ENCODE measurements at places on chromosomes 7 and 10. TPM values are rescaled to one million over a fixed set of nuclear protein-coding genes. Genes with fewer than 3 reads are reported as not detected.

MSMB gene
- not detected for total RNA-seq

MAP3K8 gene
- total RNA-seq, result 37.1 TPM

KCND2 gene
- not detected for total RNA-seq

LRRC61 gene
- 25.8 TPM for total RNA-seq

MMP21 gene
- total RNA-seq, result 0.11 TPM

POT1 gene
- total RNA-seq, result 29.7 TPM

RADIL gene
- total RNA-seq, result 0.16 TPM

LRIT1 gene
- not detected for total RNA-seq

TUBAL3 gene
- not detected for total RNA-seq

EBLN1 gene
- not detected for total RNA-seq

PLXDC2 gene
- total RNA-seq, result not detected

UCMA gene
- total RNA-seq, result not detected

GRCh38 chr10:125782054-125782453 is 6.4 kb upstream of the MMP21 start:
- DNase-seq, result no peak

DNA sequence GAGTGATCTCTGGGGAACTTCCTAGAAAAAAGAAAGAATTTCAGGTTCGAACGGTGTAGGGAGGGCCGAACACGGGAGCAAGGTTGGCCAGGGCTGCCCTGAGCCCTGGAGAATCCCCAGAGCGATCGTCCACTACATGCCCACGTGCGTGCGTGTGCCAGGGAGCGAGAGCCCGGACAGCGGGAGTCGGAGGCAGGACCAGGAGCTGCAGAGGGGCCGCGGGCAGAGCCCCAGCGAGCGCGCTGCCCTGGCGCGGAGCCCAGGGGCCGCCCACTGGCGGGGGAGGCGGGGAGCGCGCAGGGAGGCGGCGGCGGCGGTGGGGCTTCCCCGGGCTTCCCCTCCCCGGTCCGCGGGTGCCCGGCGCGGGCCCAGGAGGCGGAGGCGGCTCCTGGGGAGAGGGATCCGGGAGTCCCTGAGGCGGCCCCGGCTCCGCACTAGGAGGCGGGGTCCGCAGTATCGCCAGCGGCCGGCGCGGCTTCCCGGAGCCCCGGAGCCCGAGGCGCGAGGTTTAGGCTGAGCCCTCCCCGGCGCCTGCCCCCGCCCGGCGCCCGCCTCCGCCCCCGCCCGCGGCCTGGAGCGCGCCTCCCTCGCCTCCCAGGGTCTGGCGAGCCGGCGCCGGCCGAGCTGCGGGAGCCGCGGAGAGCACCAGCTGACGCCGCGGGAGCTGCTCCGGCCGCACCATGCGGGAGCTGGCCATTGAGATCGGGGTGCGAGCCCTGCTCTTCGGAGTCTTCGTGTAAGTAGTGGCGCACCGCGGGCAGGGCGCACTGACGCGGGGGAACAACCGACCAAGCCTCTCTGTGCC is at the start of gene PLPP4:
Gene PLPP4 (plus strand): TSS at position 602 of the 805 bp plus-strand sequence. CDS start 79 bp downstream, at position 681.
- no peak for DNase-seq

GRCh38 chr10:18737236-18737635 is 78.0 kb downstream of the ARL5B start:
- DNase-seq, result no peak

- DNase-seq, result no peak
Measured at GRCh38 chr7:158378978-158379377, 208.6 kb downstream of the PTPRN2 start.

DNA sequence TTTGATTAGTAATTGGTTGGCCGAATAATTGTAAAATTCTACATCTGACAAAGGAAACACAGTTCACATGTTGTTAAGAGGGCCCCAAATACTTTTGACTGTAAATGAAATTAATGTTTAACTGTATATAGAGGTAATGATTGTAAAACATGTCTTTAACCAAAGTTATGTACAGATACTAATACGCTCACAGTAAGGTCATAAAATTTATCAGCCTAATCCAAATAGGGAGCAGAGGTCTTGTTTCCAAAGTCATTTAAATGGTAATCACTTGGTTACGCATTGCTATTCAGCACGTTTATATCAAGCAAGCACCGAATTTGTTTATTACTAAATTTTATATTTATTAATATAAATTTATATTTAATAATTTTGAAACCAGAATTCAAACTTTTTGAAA is 1.4 kb downstream of the PHYHIPL start:
- no peak for DNase-seq

DNA sequence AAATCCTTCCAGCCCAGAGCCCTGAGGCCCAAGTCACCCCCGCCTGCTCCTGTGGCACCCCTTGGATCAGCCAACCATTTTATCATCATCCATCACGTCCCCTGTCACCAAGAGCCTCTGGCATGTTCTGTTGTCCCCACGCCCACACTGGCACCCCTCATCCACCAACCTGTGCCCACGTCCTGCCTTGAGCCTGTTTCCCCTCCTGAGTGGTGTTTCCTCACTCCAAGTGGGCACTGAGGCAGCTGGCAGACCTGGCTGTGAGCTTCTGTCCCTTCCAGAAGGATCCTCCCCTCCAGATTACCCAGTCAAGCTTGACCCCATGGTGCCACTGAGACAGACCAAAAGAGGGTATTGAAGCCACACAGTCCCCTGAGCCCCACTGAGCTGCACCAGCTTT is 71.4 kb upstream of the ANTXRL start:
- DNase-seq, result no peak

- DNase-seq, result no peak
Measured at GRCh38 chr7:129832282-129832681, 120.5 kb downstream of the UBE2H start.

DNA sequence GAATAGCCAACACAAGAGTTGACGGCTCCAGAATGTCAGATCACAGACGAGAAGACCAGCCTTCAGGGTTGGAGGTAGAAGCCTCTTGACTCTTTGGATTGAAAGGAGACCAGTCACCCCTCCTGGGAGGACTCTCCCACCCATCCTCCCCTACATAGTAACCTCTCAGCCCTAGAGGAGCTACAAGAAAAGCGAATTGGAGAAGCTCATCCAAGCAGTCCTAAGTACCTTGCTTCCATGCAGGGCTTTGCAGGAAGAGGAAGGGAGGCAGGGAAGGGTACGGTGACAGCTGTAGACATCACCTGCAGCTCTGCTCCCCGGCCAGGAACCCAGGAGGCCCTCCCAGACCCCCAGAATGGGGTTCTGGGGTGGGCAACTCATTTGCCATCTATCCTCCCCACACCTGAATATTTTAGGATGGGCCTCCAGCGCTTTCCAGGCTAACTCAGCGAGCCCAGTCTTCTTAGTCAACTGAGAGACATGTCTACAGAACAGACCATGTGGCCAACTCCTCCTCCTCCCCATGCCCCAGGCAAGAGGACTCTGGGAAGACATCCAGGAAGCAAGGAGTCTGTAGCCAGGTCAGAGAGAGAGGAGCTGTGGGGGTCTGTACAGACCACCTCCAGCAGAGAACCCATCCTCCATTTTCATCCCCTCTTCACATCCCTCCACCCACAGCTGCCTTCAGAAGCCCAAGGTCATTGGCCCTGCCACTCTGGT is 55.6 kb upstream of the LBX1 start:
- DNase-seq, result no peak

DNA sequence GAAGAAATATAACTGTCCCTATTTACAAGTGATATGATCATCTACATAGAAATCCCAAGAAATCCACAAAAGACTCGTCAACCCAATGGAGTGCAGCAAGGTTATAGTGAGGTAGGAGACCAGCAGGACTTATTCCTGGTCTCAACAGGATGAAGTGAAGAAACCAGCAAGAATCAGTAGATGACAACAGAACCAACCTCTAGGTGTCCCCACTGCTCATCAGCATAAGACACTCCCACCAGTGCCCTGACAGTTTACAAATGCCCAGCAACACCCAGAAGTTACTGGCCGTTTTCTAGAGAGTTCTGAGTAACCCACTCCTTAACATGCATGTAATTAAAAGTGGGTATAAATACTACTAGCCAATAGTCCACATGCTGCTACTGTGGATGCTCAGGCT is 470.5 kb upstream of the LRRTM3 start:
- no peak for DNase-seq

- DNase-seq, result no peak
Measured at GRCh38 chr7:138863931-138864330, 65.9 kb upstream of the ATP6V0A4 start.

DNA sequence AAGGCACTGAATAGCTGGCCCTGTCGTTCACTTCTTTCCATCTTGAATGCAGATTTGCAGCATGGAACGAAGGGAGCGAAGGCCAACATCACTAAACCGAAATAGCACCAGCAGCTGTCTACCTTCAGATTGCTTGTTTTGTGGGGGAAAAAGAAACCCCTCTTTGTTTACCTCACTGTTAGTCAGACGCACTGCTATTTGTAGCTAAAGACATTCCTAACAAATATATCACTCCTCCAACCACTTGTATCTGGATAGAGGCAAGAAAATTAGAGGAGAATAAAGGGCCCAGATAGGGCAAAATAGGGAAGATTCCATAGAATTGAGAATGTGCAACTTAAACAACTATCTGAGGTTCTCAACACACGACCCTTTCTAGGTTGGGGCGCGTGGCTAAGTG is 26.5 kb downstream of the ANK3 start:
- no peak for DNase-seq

- DNase-seq, result no peak
Measured at GRCh38 chr7:109694149-109695071, 1124.7 kb downstream of the DNAJB9 start.

DNA sequence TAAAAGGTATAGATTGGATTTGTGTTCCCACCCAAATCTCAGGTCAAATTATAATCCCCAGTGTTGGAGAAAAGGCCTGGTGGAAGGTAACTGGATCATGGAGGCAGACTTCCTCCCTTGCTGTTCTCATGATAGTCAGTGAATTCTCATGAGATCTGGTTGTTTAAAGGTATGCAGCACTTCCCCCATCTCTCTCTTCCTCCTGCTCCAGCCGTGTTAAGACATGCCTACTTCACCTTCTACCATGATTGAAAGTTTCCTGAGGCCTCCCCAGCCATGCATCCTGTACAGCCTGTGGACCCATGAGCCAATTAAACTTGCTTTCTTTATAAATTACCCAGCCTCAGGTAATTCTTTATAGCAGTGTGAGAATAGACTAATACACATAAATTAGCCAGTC is 39.1 kb downstream of the HTR7 start:
- no peak for DNase-seq

GRCh38 chr7:28077616-28078015 is 103.0 kb downstream of the JAZF1 start:
- DNase-seq, result no peak

- DNase-seq, result no peak
Measured at GRCh38 chr10:124266468-124267230, 152.1 kb downstream of the OAT start.

All from activated T-helper 2 cell treated with anti-CD3 and anti-CD28 coated beads, Interferon-gamma antibody, Interleukin-2, Interleukin-4, amounts not matched to agents 10 μg/mL and 5 μg/mL and 100 μg/mL, durations not matched to agents 14 hours and 24 hours and 36 hours (primary cell).